Kidney capillary endothelial cell (primary cell): ENCODE measurements at places on chromosomes 12 and 14.

DNA sequence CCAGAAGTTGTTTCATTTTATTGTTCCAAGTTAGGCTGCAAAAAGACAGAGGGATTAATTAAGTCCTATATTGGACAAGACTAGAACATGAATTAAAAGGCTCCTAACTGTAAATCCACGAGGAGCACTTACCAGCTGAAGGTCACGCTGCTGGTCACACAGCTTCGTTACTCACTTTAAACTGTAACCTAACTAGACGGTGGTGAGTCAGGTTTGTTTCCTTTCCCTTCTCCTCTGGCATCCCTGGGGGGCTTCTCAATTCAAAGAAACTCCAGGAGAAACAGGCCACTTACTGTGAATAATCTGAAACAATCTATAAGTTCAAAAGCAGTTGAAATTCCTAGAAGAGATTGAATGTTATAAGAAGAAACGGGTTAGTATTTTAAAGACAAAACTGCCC is 331.4 kb downstream of the BCAT1 start:
- peak; percentile 64 for DNase-seq

DNA sequence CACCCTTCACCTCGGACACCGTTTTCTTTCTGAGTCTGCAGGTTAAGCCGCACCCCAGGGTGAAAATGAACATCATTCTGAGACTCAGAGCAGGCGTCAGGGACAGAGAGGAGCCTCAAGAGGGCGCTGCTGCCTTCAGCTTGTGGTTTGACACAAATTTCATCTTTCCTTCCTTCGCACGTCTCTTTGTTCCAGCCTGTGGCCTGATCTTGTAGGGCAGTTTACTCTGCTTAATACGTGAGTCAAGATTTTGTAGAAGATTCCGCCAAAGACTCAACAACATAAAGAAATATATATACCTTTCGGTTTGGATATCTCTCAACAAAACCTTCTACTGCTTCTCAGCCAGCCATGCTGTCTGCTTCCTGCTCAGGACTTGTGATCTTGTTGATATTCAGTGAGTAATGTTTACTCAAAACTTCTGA is 329.3 kb upstream of the OR4E1 start:
- no peak for DNase-seq

GRCh38 chr14:49966304-49966809 is 73.5 kb downstream of the ARF6 start:
- DNase-seq: no peak

DNA sequence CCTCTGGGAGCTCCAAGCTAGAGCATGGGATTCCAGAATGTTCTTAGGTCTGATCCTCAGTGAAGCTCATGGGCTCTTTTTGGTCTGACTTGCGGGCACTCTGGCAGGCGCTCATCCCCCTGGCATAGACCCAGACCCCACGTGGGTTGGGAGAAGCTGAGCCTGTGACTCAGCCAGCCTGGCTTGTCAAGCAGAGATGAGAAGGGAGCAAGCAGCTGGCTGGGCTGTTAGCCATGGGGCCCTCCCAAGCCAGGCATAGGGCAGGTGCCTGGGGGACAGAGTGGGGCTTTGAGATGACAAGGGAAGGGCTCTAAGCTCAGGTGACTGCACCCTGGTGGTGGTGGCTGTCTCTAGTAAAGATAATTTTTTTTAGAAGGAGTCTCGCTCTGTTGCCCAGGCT is 80.3 kb upstream of the NOS1 start:
- DNase-seq: no peak

DNA sequence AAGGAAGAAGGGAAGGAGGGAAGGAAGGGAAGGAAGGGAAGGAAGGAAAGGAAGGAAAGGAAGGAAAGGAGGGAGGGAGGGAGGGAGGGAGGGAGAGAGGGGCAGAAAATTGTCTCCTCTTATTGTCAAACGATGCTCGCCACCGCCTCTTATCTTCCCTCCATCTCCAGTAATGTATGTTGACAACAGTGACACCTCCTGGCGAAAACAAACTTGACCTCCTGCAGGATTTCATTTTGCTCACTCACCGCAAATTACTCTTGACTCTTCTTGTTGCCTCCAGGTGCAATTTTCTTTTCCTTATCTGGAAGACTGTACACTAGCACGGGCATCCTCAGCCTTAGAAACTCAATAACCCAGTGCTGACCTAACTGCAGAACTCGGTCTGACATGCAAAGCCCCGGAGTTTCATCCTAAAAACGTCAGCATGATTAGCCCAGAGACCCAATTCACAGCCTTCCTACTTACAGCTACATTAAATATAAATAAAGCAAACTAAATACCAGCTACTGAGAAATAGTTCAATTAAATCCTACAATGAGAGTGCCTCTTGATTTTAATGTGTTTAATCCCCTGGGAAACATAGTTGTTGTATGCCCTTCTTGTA is 512.4 kb upstream of the TMPO start:
- peak; percentile 20 for DNase-seq
